Activated naive CD8-positive, alpha-beta T cell treated with anti-CD3 and anti-CD28 coated beads, Interleukin-2, amount 50 U/mL, for 24 hours (primary cell): ENCODE measurements at places on chromosomes 16 and 17.

GRCh38 chr17:65694601-65695000, 133.2 kb upstream of the AXIN2 start:
- H3K27ac ChIP-seq = no peak overlapping the region
- DNase-seq = no peak
- no peaks in the 10 kb centered on the region for H3K36me3 ChIP-seq
- H3K4me1 ChIP-seq = peaks cover 7% of the 10 kb centered on the region
- no peak overlapping the region for H3K4me3 ChIP-seq

- no peak for DNase-seq
- no peak overlapping the region for H3K27ac ChIP-seq
- H3K4me3 ChIP-seq = no peak overlapping the region
- no peaks in the 10 kb centered on the region for H3K27me3 ChIP-seq
- H3K4me1 ChIP-seq = peaks cover 2% of the 10 kb centered on the region
Observed at GRCh38 chr17:39531252-39531651, 70.0 kb downstream of the CDK12 start.

DNA sequence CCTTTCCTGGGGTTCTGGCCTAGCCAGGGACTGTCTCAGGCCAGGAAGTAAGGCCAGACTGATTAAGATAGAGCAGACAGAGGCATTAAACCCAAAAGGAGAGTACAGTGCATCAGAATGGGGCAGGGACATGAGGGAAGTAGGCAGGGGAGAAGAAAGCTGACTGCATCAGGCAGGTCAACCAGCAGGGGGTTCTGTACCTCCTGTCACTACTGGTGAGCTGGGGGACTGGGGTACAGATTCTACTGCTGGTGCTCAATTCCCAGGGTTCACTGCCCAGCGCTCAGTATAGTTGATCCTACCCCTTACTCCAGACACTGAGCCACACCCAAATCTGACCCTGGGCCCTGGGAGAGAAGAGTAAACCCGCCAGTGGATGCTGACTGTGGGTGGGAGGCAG, 12.9 kb upstream of the MTMR4 start:
- peaks cover 3% of the 10 kb centered on the region for H3K4me1 ChIP-seq
- H3K27ac ChIP-seq = no peak overlapping the region
- peaks cover 14% of the 10 kb centered on the region for H3K27me3 ChIP-seq
- no peak for DNase-seq
- H3K36me3 ChIP-seq = no peaks in the 10 kb centered on the region

DNA sequence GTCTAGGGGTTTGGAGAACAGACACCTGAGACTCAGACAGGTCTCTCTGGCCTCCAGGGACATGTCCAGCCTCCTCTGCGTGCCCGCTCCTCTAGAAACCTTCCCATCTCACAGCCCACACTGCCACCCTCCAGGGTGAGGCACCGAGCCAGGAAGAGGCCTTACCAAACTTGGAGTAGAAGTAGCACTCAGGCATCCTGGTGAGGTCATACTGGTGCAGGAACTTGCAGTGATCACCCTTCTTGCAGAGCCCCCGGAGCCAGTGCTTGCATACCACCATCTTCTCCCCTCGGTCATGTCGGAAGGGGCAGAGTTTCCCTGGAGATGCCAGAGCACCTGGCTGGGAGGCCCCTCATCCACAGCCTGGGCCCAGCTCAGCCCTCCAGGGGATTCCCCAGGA, 4.2 kb downstream of the CPSF4L start:
- H3K27me3 ChIP-seq = peaks cover 5% of the 10 kb centered on the region
- no peak overlapping the region for H3K4me3 ChIP-seq
- no peaks in the 10 kb centered on the region for H3K36me3 ChIP-seq
- DNase-seq = no peak
- H3K4me1 ChIP-seq = no peaks in the 10 kb centered on the region

GRCh38 chr17:49399995-49400394, 14.7 kb downstream of the PHB1 start:
- H3K27me3 ChIP-seq = no peaks in the 10 kb centered on the region
- H3K36me3 ChIP-seq = peaks cover 20% of the 10 kb centered on the region
- no peak overlapping the region for H3K4me3 ChIP-seq
- no peak overlapping the region for H3K27ac ChIP-seq
- no peak for DNase-seq
- peaks cover 17% of the 10 kb centered on the region for H3K4me1 ChIP-seq

DNA sequence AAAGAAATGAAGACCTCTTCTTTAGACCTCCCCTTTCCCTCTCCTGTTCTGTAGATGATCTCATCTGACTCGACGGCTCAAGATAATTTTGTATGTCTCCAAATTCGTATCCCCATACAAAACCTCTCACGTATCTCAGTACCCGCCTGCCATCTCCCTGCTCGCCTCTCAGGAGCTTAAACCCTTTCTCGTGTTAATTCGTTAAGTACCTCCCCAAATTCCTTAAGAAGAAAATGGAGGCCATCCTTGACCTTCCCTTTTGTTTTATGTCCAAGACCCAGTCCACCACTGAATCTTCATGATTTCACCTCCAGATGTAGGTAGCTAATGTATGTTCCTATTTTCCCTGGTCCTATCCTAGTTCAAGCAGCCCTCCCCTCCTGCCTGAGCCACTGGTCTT, 41.6 kb downstream of the OR3A1 start:
- no peak overlapping the region for H3K4me3 ChIP-seq
- no peak for DNase-seq
- peaks cover 14% of the 10 kb centered on the region for H3K27me3 ChIP-seq
- H3K27ac ChIP-seq = no peak overlapping the region

GRCh38 chr16:80233097-80233835, 307.5 kb upstream of the DYNLRB2 start:
- no peak for DNase-seq
- peaks cover 2% of the 10 kb centered on the region for H3K27me3 ChIP-seq
- H3K4me1 ChIP-seq = no peaks in the 10 kb centered on the region
- no peaks in the 10 kb centered on the region for H3K36me3 ChIP-seq
- H3K27ac ChIP-seq = no peak overlapping the region

DNA sequence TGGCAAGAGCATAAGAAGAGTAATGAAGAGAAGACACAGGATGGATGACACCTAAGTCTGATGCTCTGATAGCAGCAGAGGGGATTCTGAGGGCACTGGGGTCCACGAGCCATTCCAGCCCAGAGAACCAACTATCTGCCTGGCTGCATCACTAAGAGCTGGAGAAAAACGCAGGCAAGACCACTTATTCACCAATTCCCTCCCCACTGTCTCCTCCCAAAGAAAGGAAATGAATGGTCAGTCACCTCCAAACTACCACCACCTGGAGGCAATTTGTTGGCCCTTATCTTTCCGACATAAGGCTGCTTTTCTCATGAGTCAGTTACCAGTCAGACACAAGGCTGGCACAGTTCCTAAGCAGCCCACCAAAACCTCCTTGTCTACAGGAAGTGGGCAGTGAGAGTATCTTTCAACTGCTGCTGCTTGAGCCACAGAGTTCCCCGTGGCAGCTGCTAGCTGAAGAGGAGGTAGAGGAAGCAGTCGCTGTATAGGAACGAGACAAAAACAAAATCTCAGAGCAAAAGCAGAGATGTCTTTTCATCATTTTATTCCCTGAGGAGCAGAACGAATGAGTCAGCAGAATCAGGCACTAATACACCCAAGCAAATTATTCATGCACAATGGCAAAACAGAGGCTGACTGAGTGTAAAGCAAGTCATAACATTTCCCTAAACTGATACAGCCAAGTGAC, 111.1 kb downstream of the SMG6 start:
- no peaks in the 10 kb centered on the region for H3K27me3 ChIP-seq
- H3K4me3 ChIP-seq = peak overlapping the region; percentile 36
- H3K27ac ChIP-seq = peak overlapping the region; percentile 85
- peak; percentile 66 for DNase-seq
- peaks cover 69% of the 10 kb centered on the region for H3K4me1 ChIP-seq

- H3K27ac ChIP-seq = peak overlapping the region; percentile 41
- H3K4me1 ChIP-seq = peaks cover 3% of the 10 kb centered on the region
- H3K36me3 ChIP-seq = peaks cover 35% of the 10 kb centered on the region
- no peak overlapping the region for H3K4me3 ChIP-seq
- no peak for DNase-seq
Observed at GRCh38 chr16:30084096-30084815, 7.5 kb downstream of the TBX6 start.

- H3K36me3 ChIP-seq = peaks cover 3% of the 10 kb centered on the region
- H3K4me1 ChIP-seq = peaks cover 24% of the 10 kb centered on the region
- peak; percentile 94 for DNase-seq
- no peaks in the 10 kb centered on the region for H3K27me3 ChIP-seq
- H3K27ac ChIP-seq = peak within 1 kb of the TSS; percentile 75
Observed at GRCh38 chr17:35448214-35448898, at the start of gene SLFN13. Gene SLFN13 (minus strand): TSS chr17:35448766. CDS start chr17:35445680, 3,086 bp downstream.

DNA sequence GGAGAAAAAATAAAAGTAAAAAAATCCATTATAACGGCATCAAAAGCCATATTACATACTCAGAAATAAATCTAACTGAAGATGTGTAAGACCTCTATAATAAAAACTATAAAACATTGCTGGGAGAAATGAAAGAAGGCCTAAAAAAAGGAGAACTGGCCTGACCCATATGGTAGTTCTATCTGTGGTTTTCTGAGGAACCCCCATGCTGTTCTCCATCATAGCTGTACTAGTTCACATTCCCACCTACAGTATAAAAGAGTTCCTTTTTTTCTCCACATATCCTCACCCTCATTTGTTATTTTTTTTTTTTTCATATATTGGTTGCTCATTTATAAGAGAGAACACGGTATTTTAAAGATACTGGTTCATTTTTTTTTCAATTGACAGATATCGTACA, 191.8 kb downstream of the STX8 start:
- H3K4me1 ChIP-seq = peaks cover 2% of the 10 kb centered on the region
- no peak overlapping the region for H3K4me3 ChIP-seq
- no peak overlapping the region for H3K27ac ChIP-seq
- peaks cover 1% of the 10 kb centered on the region for H3K36me3 ChIP-seq

DNA sequence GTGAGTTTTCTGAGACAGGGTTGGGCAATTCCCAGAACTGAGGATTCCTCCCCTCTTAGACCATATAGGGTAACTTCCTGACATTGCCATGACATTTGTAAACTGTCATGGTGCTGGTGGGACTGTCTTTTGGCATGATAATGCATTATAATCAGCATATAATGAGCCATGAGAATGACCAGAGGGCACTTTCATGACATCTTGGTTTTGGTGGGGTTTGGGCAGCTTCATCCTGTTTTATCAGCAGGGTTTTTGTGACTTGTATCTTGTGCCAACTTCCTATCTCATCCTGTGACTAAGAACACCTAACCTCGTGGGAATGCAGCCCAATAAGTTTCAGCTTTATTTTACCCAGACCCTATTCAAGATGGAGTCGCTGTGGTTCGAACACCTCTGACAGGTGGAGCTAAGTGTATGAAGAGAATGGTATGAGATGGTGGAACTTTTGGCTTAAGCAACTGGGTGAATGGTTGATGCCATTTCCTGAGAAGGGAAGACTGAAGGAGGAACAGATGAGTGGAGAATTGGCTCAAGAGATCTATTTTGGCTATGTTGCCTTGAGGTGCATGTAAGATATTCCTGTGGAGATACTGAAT, 217.3 kb downstream of the RAB11FIP4 start:
- H3K36me3 ChIP-seq = no peaks in the 10 kb centered on the region
- H3K27ac ChIP-seq = no peak overlapping the region
- no peak overlapping the region for H3K4me3 ChIP-seq
- no peaks in the 10 kb centered on the region for H3K4me1 ChIP-seq

DNA sequence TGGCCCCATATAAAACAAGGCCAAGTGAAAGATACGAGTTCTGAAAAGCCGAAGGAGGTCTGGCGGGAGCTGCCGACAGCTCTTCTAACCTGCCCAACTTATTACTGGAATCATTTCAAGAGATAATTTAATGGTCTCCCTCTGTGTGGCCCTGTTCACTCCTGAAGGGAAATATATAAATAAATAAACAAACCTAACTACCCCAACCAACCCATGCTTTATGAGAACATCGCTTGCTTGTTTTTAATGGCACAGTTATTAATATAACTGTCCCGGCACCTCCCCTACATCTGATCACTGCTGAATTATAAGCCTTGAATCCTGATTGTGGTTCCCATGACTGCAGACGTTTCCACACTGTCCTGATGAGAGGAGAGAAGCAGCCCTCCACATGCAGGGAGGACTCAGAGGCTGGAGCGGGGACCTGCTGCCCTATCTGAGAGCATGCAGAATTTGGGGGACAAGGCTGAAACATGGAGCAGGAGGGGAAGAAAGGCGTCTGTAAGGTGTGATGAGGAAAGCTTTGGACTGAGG, 22.2 kb downstream of the CDK5RAP3 start:
- H3K27ac ChIP-seq = no peak overlapping the region
- H3K36me3 ChIP-seq = no peaks in the 10 kb centered on the region
- no peak overlapping the region for H3K4me3 ChIP-seq

DNA sequence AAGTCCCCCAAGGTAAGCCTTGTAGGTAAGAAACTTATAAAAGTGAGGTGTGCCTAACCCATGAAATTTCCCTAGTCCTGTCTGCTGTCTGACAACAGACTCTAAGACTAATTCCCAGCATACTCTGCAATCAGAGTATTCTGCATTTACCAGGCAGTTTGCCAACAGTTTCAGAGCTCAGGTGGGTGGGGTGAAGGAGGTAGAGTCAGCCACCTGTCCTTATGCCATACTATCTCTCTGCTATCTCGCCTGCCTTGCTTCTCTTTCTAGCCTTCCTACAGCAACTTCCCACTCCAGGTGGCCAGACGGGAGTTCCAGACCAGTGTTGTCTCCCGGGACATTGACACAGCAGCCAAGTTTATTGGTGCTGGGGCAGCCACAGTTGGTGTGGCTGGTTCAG, 2.3 kb downstream of the ATP5MC1 start:
- H3K4me1 ChIP-seq = peaks cover 40% of the 10 kb centered on the region
- H3K27ac ChIP-seq = peak overlapping the region; percentile 59
- H3K4me3 ChIP-seq = no peak overlapping the region
- peaks cover 3% of the 10 kb centered on the region for H3K27me3 ChIP-seq

DNA sequence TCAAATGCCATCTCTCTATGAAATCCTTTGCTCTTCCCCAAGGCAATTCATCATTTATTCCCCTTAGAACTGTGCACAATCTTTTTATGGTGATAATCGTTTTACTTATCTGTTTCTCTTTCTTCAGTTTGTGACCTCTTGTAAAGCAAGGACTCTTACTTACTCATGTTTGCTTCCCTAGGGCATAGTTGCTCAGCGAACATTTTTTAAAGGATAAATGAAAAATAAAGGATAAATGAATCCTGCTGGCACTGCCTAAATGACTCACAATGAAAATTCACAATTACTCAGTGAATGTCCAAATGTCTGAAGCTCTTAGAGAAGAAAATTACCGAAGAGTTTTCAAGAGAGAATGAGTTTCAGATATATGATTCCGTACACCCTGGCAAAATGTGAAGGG, 671.7 kb downstream of the CDH11 start:
- no peaks in the 10 kb centered on the region for H3K4me1 ChIP-seq
- H3K4me3 ChIP-seq = no peak overlapping the region
- H3K27me3 ChIP-seq = no peaks in the 10 kb centered on the region
- no peaks in the 10 kb centered on the region for H3K36me3 ChIP-seq

- peak overlapping the region; percentile 74 for H3K4me3 ChIP-seq
- H3K36me3 ChIP-seq = peaks cover 57% of the 10 kb centered on the region
- H3K27ac ChIP-seq = peak overlapping the region; percentile 97
- no peaks in the 10 kb centered on the region for H3K27me3 ChIP-seq
- peak; percentile 54 for DNase-seq
- H3K4me1 ChIP-seq = peaks cover 81% of the 10 kb centered on the region
Observed at GRCh38 chr17:80791758-80792284, 199.8 kb upstream of the CHMP6 start.
